Vein endothelial cell (primary cell): ENCODE measurements at places on chromosomes 5 and 9. TPM values are rescaled to one million over a fixed set of nuclear protein-coding genes. Genes with fewer than 3 reads are reported as not detected.

The SUSD1 gene
- total RNA-seq = 38.0 and 47.0 TPM in 2 replicates

The CDK7 gene
- total RNA-seq = 47.6 and 55.9 TPM in 2 replicates

The TMEM252 gene
- total RNA-seq = not detected in 2 replicates

The KIF24 gene
- total RNA-seq = 2.0 and 3.7 TPM in 2 replicates

The FSTL4 gene
- total RNA-seq = under 0.01 and 0.10 TPM in 2 replicates

The GARIN3 gene
- not detected in 2 replicates for total RNA-seq

The PIP5KL1 gene
- total RNA-seq = 0.29 and 0.65 TPM in 2 replicates

The RABEPK gene
- 22.2 and 26.5 TPM in 2 replicates for total RNA-seq

The AP3S1 gene
- total RNA-seq = 96.7 and 104 TPM in 2 replicates

The HAPLN1 gene
- under 0.01 TPM in 1 of 2 replicates, not detected in the other for total RNA-seq

The BSPRY gene
- not detected in 2 replicates for total RNA-seq

The GPR151 gene
- total RNA-seq = not detected in 2 replicates

The SLIT3 gene
- total RNA-seq = 0.10 and 0.33 TPM in 2 replicates

The CRB2 gene
- not detected in 2 replicates for total RNA-seq

The SLC6A19 gene
- not detected in 2 replicates for total RNA-seq

The GPR150 gene
- 0.29 and 0.33 TPM in 2 replicates for total RNA-seq

The DNM1 gene
- 0.48 and 0.98 TPM in 2 replicates for total RNA-seq

The UNC5A gene
- under 0.01 and 1.2 TPM in 2 replicates for total RNA-seq

The SLC2A6 gene
- total RNA-seq = 40.8 and 55.9 TPM in 2 replicates

The PCDHGA7 gene
- 3.0 and 4.6 TPM in 2 replicates for total RNA-seq

The GALNT12 gene
- under 0.01 and 0.76 TPM in 2 replicates for total RNA-seq

The MARCHF3 gene
- total RNA-seq = 75.8 and 79.0 TPM in 2 replicates

The GPR107 gene
- total RNA-seq = 30.0 and 40.5 TPM in 2 replicates

The CAPSL gene
- total RNA-seq = not detected in 2 replicates

The MELK gene
- total RNA-seq = 12.1 and 31.1 TPM in 2 replicates

The LMX1B gene
- not detected in 2 replicates for total RNA-seq

The HMMR gene
- total RNA-seq = 11.8 and 21.0 TPM in 2 replicates

The SCGB3A2 gene
- not detected in 2 replicates for total RNA-seq

The SH3TC2 gene
- 15.4 and 19.3 TPM in 2 replicates for total RNA-seq
